ENCODE measurements at places on chromosomes 4 and X. TPM values are rescaled to one million over a fixed set of nuclear protein-coding genes. Genes with fewer than 3 reads are reported as not detected.

ADGRG2 gene
- 0.35 TPM for total RNA-seq

SMPX gene
- total RNA-seq: not detected

PQBP1 gene
- total RNA-seq: 48.5 TPM

LRCH2 gene
- total RNA-seq: 0.44 TPM

KLKB1 gene
- total RNA-seq: not detected

RNF175 gene
- total RNA-seq: not detected

HTN1 gene
- not detected for total RNA-seq

NSG1 gene
- 21.2 TPM for total RNA-seq

TRPC5OS gene
- not detected for total RNA-seq

GPM6B gene
- 5.3 TPM for total RNA-seq

CPE gene
- total RNA-seq: 6.6 TPM

PHKA2 gene
- total RNA-seq: 10.1 TPM
